Fibroblast of skin of scalp (primary cell): ENCODE measurements at places on chromosomes 13 and 19.

DNA sequence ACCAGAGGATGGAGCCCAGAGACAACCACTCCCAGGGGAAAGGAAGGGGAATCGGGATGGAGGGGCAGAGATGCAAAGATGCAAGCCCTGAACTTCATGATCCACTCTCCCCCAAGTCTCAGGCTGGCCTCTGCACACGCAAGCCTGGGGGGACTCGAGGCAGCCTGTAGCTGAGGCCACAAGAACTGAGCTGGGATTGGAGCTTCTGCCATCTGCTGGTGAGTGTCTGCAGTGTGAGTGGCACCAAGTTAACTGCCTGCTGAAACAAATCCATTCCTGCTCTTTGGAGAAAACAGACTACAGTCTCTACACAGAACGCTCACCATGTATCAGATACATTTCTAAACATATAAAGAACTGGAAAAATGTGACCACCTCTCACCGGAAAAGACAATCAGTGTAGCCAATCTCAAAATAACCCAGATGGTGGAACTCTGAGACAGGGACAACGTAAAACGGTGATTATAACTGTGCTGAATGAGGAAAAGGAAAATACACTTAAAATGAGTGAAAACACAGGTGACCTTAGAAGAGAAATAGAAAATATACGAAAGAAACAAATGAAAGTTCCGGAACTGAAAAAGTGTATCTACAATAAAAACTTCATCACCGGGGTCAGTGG is 62.1 kb downstream of the KLF2 start:
- peak; percentile 52 for DNase-seq

DNA sequence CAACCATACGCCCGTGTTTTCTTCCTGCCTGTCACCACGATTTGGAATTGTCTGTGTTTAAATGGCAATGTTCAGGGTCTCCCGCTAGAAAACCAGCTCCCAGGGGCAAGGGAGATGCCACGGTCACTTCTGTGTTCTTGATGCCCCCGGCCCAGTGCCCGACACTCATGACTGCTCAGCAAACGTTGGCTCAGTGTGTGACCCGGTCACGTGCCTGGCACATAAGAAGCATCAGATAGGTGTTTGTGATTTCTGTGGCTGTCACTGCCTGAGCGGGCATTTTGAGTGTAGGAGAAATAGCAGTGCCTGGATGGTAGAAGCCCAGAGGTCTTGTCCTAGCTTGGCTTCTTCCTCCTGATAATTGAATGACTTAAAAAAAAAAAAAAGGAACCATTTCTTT is 15.5 kb downstream of the HDGFL2 start:
- DNase-seq = no peak

- DNase-seq = no peak
Observed at GRCh38 chr13:97459215-97459777, 25.3 kb downstream of the RAP2A start.

GRCh38 chr13:97015661-97016350 is 21.5 kb upstream of the OXGR1 start:
- DNase-seq = no peak

DNA sequence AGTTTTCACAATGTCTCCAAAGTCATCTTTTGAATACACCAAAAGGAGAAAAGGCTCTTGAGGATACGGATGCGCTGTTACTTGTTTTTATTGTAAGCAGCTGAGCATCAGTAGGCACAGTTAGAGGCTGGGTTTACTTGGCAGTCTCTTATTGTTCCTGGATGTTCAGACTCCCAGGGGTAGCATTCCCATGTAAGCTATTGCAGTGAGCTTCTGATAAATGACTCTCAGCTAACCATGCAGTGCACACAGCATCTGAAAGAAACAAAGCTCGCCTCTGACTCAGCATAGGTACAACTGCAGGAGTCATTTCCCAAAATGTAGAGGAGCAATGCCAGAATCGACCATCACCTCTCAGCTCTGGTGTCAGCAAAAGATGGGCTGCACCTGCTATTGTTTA is 84.8 kb downstream of the DCT start:
- DNase-seq = no peak

DNA sequence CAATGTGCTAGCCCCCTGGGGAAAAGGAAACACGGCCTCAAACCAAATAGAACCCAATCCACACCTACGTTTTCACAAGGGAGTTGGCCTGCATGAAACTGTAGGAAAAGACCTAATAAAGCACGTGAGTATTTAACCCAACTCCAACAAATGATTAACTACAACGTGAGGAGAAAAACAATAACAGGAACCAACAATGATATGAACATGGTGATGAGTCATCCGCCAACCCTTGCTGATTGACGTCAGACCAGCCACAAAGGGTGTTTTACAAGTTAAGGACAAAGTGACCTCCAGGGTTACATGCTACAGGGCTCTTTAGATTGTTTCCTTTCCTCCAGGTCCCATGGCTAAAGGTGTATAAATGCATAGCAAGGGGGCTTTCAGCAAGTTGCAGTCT is 460.5 kb downstream of the COG6 start:
- peak; percentile 18 for DNase-seq

- no peak for DNase-seq
Observed at GRCh38 chr13:114154476-114154875, 22.1 kb upstream of the RASA3 start.

DNA sequence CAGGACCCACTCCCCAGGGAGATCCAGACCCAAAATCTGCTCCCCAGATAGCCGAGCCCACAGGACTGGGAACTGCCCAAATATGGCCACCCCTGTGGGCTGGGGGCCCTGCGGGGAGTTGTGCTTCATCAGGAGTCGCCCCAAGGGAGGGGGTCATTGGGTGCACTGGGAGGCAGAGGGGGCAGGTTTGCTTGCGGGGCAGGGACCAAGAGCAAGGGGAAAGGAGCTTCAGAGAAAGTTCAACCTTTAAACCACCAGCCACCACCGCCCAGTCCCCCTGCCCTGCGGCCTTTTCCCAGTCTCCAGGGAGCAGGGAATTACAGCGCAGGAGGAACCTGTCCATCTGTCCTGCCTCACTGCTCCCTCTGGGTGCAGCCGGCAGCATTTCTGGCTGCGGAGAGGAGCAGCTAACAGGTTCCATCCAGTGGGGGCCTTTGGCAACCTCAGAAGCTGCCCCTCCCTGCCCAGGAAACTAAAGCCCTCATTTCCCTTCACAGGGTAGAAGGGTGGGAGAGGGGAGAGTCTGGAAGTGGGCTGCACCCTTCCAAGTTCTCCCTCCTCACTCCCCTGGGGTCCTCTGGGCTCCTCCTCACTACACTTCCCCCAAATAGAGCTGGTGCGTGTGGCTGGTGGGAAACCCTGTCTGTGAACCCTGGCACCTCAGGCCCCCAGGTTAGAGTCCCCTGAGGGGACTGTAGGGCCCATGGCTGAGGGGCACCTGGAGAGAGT is 13.8 kb upstream of the ASF1B start:
- peak; percentile 9 for DNase-seq

DNA sequence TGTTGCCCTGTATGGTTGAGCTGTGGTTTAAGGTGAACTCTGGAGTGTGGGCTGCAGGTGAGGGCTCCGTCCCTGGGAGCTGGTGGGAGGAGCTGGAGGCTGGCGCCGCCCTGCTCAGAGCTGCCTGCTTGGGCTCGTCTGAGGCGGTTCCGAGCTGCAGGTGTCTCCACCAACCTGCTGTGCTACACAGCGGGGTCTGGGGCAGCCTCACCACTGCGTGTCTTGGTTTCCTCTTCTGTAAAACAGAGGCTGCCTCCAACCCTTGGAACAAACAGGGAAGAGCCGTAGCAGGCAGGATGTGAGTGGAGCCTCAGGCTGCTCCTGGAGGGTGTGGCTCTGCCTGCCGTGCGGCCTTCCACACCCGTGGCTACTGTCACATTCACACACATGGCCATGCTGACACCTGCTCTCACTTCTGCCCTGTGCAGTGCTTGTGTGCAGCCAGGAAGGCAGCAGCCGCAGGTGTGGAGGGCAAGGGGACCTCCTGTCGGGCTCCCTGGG is 21.4 kb downstream of the NAXD start:
- no peak for DNase-seq

DNA sequence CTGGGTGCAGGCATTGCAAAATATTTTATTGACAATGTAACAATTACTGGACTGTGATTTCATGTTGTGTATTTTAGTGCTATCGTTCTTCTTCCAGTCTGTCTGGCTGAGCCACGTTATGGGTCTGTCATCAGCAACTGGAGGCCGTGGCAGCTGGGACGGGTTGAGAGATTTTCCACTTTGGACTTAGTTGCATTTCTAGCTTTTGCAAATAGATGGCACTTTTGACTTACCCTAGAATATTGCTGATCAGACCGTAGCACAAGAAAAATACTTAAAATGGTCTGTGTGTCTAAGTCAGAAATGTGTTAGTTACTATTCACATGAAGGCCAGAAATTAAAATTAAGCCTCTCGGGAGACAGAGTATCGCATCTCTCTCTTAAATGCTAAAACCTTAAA is 211.1 kb downstream of the TEX29 start:
- peak; percentile 1 for DNase-seq

- peak; percentile 73 for DNase-seq
Observed at GRCh38 chr13:98482476-98483444, 94.1 kb downstream of the STK24 start.

DNA sequence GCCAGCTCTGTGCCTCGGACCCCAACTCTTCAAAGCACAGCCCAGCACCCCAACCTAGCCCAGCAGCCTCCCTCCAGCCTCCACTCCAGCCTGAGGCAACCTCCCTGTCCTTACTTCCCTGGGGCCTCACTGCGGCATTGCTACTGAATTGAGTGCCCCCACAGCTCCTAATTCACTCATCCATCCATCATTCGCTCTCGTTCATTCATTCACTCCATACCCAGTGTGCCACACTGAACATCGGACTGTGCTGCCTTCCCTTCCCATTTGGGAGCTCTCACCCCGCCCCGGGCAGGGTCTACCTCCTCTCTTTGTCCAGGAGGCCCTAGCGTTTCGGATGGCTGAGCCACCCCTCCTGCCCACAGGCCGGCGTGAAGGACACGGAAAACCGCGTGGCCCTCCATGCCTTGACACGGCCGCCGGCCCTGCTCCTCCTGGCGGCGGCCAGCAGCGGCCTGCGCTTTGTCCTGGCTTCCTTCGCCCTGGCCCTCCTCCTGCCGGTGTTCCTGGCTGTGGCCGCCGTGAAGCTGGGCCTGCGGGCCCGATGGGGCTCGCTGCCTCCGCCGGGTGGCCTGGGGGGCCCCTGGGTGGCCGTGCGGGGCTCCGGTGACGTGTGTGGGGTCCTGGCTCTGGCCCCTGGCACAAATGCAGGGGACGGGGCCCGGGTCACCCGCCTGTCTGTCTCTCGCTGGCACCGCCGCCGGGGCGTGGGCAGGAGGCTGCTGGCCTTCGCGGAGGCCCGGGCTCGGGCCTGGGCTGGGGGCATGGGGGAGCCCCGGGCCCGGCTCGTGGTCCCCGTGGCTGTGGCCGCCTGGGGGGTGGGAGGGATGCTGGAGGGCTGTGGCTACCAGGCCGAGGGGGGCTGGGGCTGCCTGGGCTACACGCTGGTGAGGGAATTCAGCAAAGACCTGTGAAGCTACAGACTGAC is 1.3 kb downstream of the NAT14 start:
- no peak for DNase-seq

- DNase-seq = no peak
Observed at GRCh38 chr13:112743451-112744167, 53.8 kb downstream of the ATP11A start.

GRCh38 chr19:8396563-8397203 is 6.5 kb downstream of the RAB11B start:
- peak; percentile 66 for DNase-seq
